ENCODE measurements at places on chromosomes 3 and 15. TPM values are rescaled to one million over a fixed set of nuclear protein-coding genes. Genes with fewer than 3 reads are reported as not detected.
A peak's percentile ranks its signal among the peaks of the same experiment; 100 is the strongest.

DNA sequence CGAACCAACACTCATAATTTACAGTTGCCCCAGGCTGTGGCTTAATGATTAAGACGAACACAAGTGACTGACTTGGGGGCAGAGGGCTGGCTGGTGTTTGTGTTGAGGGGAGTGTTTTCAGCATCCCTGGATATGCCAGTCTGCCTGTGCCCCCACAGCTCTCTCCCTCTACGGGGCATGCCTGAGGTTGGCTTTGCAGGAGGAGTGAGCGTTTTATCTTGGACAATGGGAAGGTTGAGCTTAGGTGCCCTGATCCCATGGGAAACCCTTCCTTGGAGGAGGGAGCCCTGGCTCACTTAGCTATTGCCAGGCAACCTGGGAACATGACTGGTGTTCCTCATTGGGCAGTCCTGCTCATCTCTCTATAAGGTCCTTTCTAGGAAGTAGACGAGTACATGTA lies 17.6 kb downstream of the FAM107A start:
- no peaks in the 10 kb centered on the region for H3K27me3 ChIP-seq
- no peak overlapping the region for H3K27ac ChIP-seq
- DNase-seq, result peak; percentile 47
- H3K4me3 ChIP-seq, result no peak overlapping the region
- no peaks in the 10 kb centered on the region for H3K36me3 ChIP-seq

- no peak overlapping the region for H3K27ac ChIP-seq
- no peaks in the 10 kb centered on the region for H3K36me3 ChIP-seq
- no peak overlapping the region for H3K4me3 ChIP-seq
- no peaks in the 10 kb centered on the region for H3K4me1 ChIP-seq
Measured at GRCh38 chr15:31212326-31213080, 111.0 kb upstream of the TRPM1 start.

DNA sequence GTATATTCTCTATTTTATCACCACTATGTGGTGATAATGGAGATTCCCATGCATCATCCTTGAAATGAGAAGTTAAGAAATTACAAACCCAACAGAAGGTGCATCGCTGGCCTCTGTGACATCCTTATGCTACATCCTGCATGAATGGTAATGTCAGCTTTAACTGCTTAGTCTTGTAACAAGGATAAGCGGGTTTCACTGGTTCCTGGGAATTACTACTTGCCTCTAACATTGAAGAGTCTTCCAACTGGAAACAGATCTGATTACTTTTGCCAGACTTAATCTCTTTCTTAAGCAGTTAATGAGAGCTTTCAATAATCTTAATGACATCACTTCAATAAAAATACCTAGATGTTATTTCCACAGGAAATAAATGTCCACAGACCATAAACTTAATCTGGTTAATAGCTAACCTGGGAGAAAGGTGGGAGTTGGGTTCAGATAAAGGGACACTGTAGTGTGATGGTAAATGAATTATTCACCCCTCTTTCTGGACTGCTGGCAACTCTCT lies 44.0 kb downstream of the FMN1 start:
- H3K4me3 ChIP-seq, result no peak overlapping the region
- peaks cover 14% of the 10 kb centered on the region for H3K36me3 ChIP-seq
- no peak overlapping the region for H3K27ac ChIP-seq

- H3K4me3 ChIP-seq, result no peak overlapping the region
- peaks cover 10% of the 10 kb centered on the region for H3K4me1 ChIP-seq
- no peaks in the 10 kb centered on the region for H3K27me3 ChIP-seq
- H3K27ac ChIP-seq, result peak overlapping the region; percentile 2
Measured at GRCh38 chr3:187763850-187764648, 18.8 kb upstream of the BCL6 start.

- no peaks in the 10 kb centered on the region for H3K36me3 ChIP-seq
- no peak overlapping the region for H3K27ac ChIP-seq
- no peaks in the 10 kb centered on the region for H3K4me1 ChIP-seq
- DNase-seq, result no peak
- H3K27me3 ChIP-seq, result no peaks in the 10 kb centered on the region
- no peak overlapping the region for H3K4me3 ChIP-seq
Measured at GRCh38 chr3:78143000-78143399, 1103.1 kb downstream of the ROBO2 start.

GRCh38 chr3:41740374-41740886 lies 221.5 kb downstream of the ULK4 start:
- DNase-seq, result no peak
- no peaks in the 10 kb centered on the region for H3K27me3 ChIP-seq
- no peaks in the 10 kb centered on the region for H3K36me3 ChIP-seq
- H3K4me3 ChIP-seq, result no peak overlapping the region
- no peak overlapping the region for H3K27ac ChIP-seq

DNA sequence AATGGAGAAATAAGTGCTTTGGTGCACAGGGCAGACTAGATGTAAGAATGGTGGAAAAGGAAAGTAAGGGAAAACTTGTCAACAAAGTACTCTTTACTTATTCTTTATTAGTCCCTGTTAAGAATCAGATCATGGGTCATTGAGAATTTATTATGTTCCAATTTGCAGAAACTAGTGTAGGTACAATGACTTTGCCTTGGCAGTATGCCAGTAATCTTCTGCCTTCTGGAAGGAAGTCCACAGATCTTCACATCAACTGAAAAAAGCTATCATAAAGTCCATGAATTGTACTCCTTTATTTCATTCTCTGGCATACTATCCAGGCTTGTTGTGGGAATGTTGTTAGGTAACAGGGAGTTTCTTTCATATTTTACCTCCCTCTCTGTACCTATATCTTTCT lies 88.2 kb upstream of the FLNB start:
- H3K27ac ChIP-seq, result peak overlapping the region; percentile 34
- no peak for DNase-seq
- no peaks in the 10 kb centered on the region for H3K27me3 ChIP-seq
- H3K36me3 ChIP-seq, result peaks cover 44% of the 10 kb centered on the region
- peaks cover 18% of the 10 kb centered on the region for H3K4me1 ChIP-seq
- H3K4me3 ChIP-seq, result no peak overlapping the region

ISLR2 gene
- total RNA-seq, result 0.59 TPM

GRCh38 chr15:40182358-40183029 lies 21.6 kb downstream of the BUB1B start:
- peaks cover 13% of the 10 kb centered on the region for H3K36me3 ChIP-seq
- H3K4me3 ChIP-seq, result no peak overlapping the region
- no peak overlapping the region for H3K27ac ChIP-seq

DNA sequence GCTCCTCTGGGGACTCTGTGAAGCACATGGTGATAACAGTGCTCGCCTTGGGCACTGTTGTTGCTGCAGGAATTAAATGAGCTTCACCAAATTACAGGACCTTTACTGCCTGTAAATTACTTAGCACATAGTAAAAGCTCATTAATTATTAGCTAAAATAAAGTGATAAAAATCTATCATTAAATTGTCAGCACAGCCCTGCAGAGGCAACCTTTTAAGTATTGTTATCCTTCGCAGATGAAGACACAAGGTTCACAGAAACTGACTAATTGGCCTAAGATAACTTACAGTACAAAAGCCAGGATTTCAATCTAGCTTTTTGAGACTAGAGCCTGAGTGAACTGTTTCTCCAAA lies 96.0 kb downstream of the ST6GAL1 start:
- no peak overlapping the region for H3K27ac ChIP-seq
- peaks cover 17% of the 10 kb centered on the region for H3K36me3 ChIP-seq
- DNase-seq, result no peak
- H3K4me3 ChIP-seq, result no peak overlapping the region

OSBPL10 gene
- 24.4 TPM for total RNA-seq

DNA sequence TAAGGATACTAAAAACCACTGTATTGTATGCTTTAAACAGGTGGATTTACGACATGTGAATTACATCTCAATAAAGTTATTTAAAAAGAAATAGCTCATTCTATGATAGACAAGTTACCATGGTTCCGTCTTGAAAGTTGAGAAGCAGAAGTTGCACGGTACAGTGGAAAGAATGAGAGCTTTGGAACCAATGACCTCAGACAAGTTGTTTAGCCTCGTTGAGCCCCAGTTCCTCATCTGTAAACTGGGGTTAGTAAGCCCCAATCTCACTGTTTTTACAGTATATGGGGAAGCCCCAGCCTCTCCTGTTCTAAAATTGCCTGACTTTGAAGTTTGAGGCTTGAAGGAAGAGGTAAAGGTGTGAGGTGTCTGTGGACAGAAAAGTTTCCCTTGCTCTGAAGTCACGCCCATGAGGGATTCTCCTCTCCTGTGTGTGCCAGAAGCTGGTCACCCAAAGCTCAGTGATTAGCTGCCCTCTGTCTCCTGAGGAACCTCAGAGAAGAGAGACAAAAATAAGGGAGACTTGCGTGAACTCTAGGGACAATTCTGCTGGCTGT lies 10.0 kb downstream of the CRYGS start:
- no peaks in the 10 kb centered on the region for H3K27me3 ChIP-seq
- H3K4me3 ChIP-seq, result no peak overlapping the region
- DNase-seq, result no peak
- H3K27ac ChIP-seq, result no peak overlapping the region

DNA sequence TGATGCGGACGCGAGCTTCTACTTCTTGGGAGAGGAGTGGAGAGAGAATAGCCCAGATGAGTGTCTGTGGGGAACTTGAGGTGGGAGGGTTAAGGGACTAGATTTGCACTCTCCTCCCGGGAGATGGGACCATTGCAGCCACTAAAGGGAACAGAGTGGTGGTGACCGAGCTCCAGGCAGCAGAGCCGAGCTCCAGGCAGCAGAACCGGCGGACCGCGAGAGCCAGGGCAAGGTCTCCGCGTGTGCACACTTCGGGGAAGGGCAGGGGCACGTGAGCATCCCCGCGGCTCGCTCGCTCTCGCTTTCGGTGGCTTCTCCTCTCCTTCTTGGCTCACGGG lies 1.1 kb downstream of the IGDCC3 start:
- peak overlapping the region; percentile 95 for H3K4me3 ChIP-seq
- H3K27me3 ChIP-seq, result peaks cover 29% of the 10 kb centered on the region
- peaks cover 46% of the 10 kb centered on the region for H3K4me1 ChIP-seq
- DNase-seq, result no peak
- H3K27ac ChIP-seq, result peak overlapping the region; percentile 72
